ENCODE measurements at places on chromosomes 5 and 9.

- DNase-seq: no peak
Observed at GRCh38 chr9:33154371-33154770, 12.8 kb downstream of the B4GALT1 start.

GRCh38 chr5:81247441-81247972 lies 14.4 kb downstream of the CKMT2 start:
- no peak for DNase-seq

DNA sequence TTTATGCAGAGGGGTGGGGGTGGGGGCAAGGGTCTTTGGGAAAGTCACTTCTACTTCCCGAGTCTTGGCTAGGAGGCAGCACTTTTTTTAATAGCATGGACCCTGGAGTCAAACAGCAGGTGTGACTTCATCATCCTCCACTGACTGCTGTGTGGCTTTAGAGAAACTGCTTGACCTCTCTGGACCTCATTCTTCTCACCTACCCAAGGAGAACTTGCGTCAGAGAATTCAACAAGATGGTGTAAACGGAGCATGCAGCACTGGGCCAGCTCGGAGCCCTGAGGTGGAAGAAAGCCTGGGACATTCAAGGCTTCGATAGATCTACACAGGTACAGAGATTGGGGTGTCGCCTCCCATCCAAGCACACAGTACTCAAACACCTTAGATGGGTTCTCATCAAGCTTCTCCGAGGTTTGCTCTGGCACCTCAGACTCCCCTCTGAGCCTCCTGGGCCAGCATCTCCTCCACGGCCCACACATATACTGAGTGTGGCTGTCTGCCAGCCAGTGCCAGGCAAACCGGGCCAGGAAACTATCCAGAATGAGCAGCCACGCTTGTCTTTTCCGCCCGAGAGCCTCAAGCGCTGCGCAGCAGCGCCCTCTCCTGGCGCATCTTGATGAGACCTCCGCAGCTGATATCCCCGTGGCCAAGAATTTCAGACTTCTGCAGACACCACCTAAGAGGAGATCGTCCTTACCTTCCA lies 4.6 kb upstream of the SLC25A48 start:
- DNase-seq: peak; percentile 46

DNA sequence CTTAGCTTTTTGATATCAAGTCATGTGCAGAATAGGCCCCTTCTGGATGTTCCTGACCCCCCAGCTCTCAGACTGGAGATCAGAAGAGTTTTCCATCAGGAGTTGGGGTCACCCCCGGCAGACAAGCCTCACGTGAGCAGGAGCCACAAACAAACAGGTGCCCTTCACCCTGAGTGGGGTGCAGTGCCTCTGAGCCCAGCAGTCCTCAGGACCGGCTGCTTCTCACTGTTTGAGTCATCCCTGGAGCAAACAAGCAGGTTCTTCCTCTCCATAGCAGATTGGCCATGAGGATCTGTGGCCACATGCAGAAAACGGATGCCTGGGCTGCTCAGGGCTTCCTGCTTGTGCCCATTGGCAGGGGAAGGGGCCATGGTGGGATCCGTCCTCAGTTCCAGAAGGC lies 47.0 kb downstream of the LRSAM1 start:
- no peak for DNase-seq

Measured in nucleus accumbens (tissue), 56 donors.